Activated B cell treated with CpG ODN at 0.5 μM for 24 hours (primary cell): ENCODE measurements at places on chromosomes 13 and 19.

DNA sequence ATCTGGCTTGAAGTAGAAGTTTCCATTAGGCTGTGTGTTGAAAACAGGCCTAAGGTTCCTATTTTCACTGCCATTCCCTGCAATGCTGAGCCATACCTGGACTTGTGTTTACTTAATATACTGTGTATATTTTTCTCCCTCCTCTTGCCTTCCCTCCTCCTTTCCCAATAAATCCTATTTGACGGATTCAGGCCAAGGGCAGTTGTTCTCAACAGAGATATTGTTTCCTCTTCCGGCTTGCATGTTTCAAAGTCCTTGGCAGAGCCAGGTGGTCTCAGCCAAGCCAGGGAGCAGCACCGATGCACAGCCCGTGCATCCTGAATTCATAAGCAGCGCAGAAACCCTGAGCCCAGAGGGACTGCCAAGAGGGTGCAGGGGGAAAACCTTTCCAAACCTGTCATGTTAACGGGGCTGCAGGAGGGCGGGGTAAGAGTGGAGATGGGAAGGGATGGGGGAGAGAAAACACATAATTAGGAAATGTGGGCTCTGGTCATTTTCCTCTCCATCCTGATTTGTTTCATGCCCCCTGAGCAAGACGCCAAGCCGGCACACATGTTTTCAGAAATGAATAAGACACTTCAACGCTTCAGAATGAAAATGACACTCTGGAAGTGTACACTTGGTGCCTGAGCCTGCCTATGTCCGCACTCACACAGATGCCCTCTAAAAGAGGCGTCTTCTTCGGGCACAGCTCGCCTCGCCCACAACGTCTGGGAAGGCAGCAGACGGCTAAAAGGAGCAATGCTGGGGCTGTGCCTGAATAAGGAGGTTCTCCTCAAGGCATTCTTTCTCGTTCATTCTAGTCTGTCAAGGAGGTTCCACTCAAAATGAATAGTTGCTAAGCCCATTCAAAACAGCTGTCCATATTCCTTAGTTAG, 149.3 kb upstream of the UBL3 start:
- no peak for DNase-seq
- no peaks in the 10 kb centered on the region for H3K4me1 ChIP-seq
- no peak overlapping the region for H3K4me3 ChIP-seq

- H3K36me3 ChIP-seq, result peaks cover 35% of the 10 kb centered on the region
- H3K27ac ChIP-seq, result peak within 1 kb of the TSS; percentile 99
- peak; percentile 86 for DNase-seq
- peak within 1 kb of the TSS; percentile 99 for H3K4me3 ChIP-seq
- H3K27me3 ChIP-seq, result no peaks in the 10 kb centered on the region
- H3K4me1 ChIP-seq, result peaks cover 22% of the 10 kb centered on the region
Measured at GRCh38 chr19:55599842-55600661, at the start of gene ZNF524. TSS of gene ZNF524 (plus strand) at chr19:55600288. CDS start at chr19:55602113, 1,825 bp downstream.

DNA sequence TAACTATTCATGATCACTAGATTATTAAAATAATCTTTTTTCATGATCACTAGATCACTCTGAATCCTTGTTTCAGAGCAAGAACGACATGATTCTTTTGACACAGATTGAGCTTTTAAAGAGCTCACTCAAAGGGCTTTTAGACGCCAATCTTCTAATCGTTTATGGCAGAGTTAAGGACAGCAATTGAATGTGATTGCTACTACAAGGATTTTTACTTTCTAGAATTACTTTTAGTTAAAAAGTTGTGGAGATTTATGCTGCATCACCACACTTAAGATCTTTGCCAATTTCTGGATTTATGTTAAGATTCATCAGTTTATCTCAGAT, 1.3 kb downstream of the EXOSC8 start:
- DNase-seq, result no peak
- H3K4me1 ChIP-seq, result peaks cover 31% of the 10 kb centered on the region
- peak overlapping the region; percentile 100 for H3K27ac ChIP-seq
- no peaks in the 10 kb centered on the region for H3K27me3 ChIP-seq
- peaks cover 51% of the 10 kb centered on the region for H3K36me3 ChIP-seq
- H3K4me3 ChIP-seq, result peak overlapping the region; percentile 99

DNA sequence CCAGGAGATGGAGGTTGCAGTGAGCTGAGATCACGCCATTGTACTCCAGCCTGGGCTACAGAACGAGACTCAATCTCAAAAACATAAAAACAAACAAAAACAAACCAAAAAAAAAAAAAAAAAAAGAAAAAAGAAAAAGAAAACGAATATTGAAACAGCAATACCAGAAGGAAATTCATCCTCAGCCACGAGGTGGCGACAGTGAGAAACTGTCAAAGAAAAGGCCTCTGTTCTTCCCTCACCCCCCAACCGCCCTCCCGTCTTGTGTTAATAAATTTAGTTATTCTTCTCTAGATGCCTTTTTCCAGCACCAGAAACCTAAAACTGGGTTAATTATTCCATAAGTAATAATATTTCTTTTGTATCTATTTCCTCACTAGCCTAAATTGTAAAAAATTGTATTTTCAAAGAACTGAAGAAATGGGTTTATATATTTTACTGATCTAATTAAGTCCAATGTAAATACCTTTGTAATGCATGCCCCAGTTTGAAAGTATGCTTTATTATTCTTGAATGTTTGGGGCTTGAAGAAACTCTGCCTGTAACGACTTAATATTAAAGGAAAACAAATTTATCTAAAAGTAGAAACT, 38.6 kb downstream of the LIG4 start:
- H3K36me3 ChIP-seq, result no peaks in the 10 kb centered on the region
- no peak overlapping the region for H3K4me3 ChIP-seq
- H3K27me3 ChIP-seq, result no peaks in the 10 kb centered on the region
- H3K27ac ChIP-seq, result no peak overlapping the region
- peak; percentile 25 for DNase-seq
- no peaks in the 10 kb centered on the region for H3K4me1 ChIP-seq

GRCh38 chr13:74550039-74550438, 415.8 kb upstream of the KLF12 start:
- no peaks in the 10 kb centered on the region for H3K27me3 ChIP-seq
- H3K27ac ChIP-seq, result no peak overlapping the region
- peaks cover 3% of the 10 kb centered on the region for H3K4me1 ChIP-seq
- no peak for DNase-seq
- no peaks in the 10 kb centered on the region for H3K36me3 ChIP-seq

DNA sequence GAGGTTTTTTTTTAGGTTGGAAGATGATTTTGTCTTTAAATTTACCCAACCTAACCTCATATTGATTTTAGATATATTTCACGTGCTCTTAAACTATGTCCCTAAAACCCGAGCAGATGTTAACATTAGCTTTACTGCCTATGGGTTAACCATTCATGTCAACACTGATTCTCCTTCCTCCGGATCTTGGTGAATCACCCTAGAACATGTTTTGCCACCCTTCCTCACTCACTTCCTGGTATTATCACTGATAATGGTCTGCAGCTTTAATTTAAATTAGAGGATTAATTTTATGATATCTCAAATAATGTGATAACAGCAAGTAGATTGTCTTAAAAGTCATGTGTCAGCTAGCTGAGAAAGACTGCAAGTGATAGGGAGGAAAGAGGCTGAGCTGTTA, 31.9 kb downstream of the HTR2A start:
- H3K4me3 ChIP-seq, result no peak overlapping the region
- H3K27me3 ChIP-seq, result peaks cover 7% of the 10 kb centered on the region
- H3K27ac ChIP-seq, result no peak overlapping the region

DNA sequence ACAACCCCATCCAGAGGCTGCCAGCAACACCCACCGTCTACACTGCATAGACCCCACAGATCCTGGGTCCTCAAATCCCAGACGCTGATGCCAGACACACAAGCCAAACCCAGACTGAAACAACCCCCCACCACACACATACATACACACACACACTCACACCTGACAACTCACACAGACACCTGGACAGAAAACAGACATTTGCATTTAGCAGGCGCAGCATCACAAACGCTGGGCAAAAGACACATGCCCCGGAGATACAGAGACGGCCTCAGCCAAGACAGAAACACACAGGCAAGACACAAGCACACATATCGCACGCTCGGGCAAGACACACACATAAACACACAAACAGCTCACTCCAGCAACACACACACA, 1.3 kb downstream of the BBC3 start:
- no peak overlapping the region for H3K27ac ChIP-seq
- no peak overlapping the region for H3K4me3 ChIP-seq
- DNase-seq, result peak; percentile 25
- no peaks in the 10 kb centered on the region for H3K27me3 ChIP-seq
- H3K36me3 ChIP-seq, result no peaks in the 10 kb centered on the region

GRCh38 chr19:45884682-45885555, 1.0 kb downstream of the IRF2BP1 start:
- H3K36me3 ChIP-seq, result peaks cover 13% of the 10 kb centered on the region
- peaks cover 2% of the 10 kb centered on the region for H3K27me3 ChIP-seq
- H3K27ac ChIP-seq, result no peak overlapping the region
- peaks cover 33% of the 10 kb centered on the region for H3K4me1 ChIP-seq
- DNase-seq, result peak; percentile 21

GRCh38 chr19:16135430-16136127, 7.9 kb upstream of the HSH2D start:
- DNase-seq, result no peak
- H3K4me3 ChIP-seq, result no peak overlapping the region

DNA sequence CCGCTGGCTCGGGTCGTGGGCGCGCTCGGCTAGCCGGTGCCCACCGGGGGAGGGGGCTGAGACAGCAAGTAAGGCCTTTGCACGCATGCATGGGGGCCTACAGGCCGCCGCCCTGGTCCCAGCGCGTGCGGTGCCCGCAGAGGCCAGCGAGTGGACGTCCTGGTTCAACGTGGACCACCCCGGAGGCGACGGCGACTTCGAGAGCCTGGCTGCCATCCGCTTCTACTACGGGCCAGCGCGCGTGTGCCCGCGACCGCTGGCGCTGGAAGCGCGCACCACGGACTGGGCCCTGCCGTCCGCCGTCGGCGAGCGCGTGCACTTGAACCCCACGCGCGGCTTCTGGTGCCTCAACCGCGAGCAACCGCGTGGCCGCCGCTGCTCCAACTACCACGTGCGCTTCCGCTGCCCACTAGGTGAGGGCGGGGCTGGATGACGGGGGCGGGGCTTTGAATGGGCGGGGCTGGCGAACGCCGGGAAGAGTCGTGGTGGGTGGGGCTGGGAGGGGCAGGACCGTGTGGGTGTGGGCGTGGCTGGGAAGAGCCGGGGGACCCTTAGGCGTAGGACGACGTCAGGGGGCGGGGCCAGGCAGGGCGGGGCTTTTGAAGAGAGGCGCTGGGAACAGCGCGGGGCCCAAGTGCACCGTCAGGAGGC, 2.1 kb downstream of the CILP2 start:
- H3K27ac ChIP-seq, result no peak overlapping the region
- peak; percentile 45 for DNase-seq
- peaks cover 28% of the 10 kb centered on the region for H3K4me1 ChIP-seq
- H3K4me3 ChIP-seq, result peak overlapping the region; percentile 68

DNA sequence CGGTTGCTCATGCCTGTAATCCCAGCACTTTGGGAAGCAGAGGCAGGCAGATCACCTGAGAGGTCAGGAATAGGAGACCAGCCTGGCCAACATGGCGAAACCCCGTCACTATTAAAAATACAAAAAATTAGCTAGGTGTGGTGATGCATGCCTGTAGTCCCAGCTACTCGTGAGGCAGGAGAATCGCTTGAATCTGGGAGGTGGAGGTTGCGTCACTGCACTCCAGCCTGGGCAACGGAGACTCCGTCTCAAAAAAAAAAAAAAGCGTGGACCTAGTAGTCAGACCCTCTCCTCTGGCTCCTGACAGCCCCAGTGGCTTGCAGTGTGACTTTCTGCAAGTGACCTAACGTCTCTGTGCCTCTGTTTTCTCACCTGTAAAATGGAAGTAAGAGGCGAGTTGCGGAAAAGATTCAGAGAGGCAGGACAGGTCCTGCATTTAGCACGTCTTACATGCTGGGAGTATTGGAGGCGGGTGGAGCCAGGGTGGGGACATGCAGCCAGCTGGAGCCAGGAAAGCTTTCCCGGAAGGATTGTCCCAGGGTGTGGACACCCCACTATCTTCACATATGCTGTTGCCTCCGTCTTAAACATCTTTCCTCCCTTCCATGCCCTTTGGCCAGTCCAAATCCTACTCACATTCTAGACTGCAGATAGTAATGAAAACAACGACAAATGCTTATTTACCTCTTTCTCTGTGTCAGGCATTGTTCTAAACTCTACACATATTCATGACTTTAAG, 2.9 kb downstream of the TUBB4A start:
- H3K4me3 ChIP-seq, result no peak overlapping the region
- H3K36me3 ChIP-seq, result peaks cover 5% of the 10 kb centered on the region
- H3K27ac ChIP-seq, result no peak overlapping the region
- peaks cover 14% of the 10 kb centered on the region for H3K4me1 ChIP-seq
- DNase-seq, result no peak
- peaks cover 4% of the 10 kb centered on the region for H3K27me3 ChIP-seq

DNA sequence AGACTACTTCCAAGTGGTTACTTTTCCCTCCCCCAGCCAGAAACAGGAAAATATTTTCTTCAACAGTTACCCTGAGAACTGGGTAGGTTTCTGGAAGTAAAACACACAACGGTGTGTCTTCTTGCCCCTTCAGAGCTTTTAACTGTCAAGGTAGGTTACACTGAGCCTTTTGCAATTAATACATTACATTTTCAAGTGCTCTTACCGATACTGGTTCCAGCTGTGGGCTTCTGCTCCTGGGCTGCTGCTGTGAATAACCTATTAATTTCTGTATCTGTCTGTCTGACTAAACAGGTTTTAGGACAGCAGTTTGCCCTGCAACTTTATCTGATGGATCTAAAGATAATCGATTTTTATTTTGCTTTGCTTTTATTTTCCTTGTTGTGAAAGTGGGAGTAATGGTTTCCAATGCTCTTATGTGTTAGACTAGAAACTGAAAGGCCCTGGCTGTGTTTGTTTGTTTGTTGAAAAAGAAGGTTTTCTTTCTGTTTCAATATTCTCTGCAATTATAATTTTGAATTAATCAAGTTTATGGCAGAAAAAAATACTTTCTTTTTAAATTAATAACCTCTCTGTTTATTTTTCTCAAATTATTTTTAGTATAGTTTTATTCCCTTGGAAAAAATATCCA, 196.7 kb upstream of the SLITRK6 start:
- no peak for DNase-seq
- H3K4me1 ChIP-seq, result no peaks in the 10 kb centered on the region
- H3K4me3 ChIP-seq, result no peak overlapping the region
- H3K36me3 ChIP-seq, result no peaks in the 10 kb centered on the region

DNA sequence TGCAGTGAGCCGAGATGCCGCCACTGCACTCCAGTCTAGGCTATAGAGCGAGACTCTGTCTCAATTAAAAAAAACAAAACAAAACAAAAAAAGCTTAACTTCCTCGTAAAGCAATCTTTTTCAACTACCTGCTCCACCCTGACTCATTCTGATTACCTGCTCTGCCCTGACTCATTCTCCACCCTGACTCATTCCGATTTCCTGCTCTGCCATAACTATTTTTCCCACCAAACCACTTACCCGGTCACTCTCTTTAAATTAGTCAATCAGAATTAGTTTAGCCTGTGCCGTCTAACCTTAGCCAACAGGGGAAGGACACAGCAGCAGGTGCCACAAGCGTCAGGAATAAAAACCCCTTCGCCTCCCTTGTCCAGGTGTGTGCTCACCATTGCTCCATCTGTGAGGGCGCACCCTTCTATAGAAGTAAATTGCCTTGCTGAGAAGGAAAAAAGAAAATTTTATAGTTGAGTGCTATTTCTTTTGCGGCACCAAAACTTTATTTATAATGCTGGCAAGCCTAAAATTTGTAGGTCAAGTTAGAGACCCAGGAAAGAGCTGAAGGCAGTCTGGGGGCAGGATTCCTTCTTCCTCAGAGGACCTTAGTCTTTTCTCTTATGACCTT, 1.7 kb upstream of the IFT88 start:
- H3K4me1 ChIP-seq, result peaks cover 17% of the 10 kb centered on the region
- DNase-seq, result no peak
- no peaks in the 10 kb centered on the region for H3K27me3 ChIP-seq
- H3K4me3 ChIP-seq, result peak overlapping the region; percentile 33
- H3K27ac ChIP-seq, result no peak overlapping the region
